Sigmoid colon (tissue), 7 donors: ENCODE measurements at places on chromosomes 7 and 10. TPM values are rescaled to one million over a fixed set of nuclear protein-coding genes. Genes with fewer than 3 reads are reported as not detected.

GSDME gene
- 11.1 TPM for total RNA-seq

TMEM176B gene
- total RNA-seq: 47.4 TPM

HOGA1 gene
- not detected for total RNA-seq

ATOH7 gene
- total RNA-seq: 0.71 TPM

DNA sequence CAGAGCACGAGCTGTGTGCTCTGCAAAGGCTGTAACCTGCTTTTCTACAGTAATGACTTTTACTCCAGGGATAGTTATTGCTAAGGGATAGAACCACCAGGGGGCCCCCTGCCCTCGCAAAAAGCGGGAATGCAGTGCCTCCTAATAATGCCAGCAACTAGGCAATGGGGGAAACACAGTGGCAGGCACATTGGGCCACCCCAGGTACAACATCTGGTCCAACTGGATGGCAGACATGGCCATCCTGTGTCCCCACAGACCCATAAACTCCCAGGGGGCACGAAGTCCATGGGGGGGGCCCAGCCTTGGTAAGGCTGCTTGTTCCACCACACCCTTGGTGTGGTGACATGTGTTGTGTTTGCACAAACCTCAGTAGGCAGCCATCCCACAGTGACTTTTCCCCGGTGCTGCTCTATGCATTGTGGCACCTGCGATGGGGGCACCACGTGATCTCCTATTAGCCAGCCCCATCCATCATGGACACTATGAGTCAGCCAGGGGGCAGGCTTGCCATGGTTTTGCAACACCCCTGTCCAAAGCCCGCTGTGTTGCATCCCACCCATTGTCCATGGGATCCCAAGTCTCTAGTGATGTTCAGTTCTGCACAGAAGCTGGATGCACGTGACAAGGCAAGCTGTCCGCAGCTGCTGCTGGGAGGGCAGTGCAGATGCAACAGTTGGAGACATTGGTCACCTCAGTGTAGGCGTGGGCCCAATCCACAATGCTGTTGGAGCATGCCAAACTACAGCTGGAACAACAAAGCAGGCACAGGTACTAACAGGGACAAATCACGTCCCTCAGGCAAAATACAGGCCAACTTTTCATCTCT lies 84.0 kb downstream of the ANLN start:
- DNase-seq: no peak

DNA sequence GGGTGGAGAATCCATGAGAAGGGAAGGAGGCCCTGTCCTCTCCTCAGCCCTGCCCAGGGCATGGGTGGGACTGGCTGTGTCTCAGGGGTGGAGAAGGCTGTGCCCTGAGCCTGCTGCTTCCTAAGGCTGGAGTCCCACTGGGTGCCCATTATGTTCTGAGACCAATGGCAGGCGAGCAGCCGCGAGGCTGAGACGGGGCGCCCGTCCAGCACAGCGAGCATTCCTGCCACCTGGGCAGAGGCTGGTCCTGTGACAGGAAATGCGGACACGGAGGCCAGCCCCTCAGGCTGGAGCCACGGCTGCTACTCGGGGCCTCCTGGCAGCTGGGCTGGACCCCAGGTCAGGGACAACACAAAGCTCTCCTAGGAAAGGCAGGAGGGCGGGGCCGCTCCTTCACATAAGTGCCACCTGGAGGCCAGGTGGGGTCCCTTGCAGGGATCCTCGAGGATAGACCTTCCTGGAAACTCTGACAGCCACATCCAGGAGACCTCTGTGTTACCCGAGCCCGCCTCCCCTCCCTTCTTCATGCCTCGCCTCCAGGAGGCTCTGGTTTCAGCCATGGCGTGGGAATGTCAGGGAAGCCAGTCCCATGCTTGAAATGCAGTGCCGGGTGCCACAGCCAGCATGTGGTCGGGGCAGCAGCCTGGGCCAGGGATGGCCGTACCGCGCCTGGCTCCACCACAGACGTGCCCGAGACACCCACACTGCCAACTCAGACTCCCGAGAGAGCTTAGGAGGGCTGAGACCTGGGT lies 173.9 kb downstream of the USP6NL start:
- no peak for DNase-seq

- DNase-seq: no peak
These were observed 177.7 kb downstream of the SH3PXD2A start for GRCh38 chr10:103677486-103678177.
